Kidney capillary endothelial cell (primary cell): ENCODE measurements at places on chromosomes 12 and 14.

DNA sequence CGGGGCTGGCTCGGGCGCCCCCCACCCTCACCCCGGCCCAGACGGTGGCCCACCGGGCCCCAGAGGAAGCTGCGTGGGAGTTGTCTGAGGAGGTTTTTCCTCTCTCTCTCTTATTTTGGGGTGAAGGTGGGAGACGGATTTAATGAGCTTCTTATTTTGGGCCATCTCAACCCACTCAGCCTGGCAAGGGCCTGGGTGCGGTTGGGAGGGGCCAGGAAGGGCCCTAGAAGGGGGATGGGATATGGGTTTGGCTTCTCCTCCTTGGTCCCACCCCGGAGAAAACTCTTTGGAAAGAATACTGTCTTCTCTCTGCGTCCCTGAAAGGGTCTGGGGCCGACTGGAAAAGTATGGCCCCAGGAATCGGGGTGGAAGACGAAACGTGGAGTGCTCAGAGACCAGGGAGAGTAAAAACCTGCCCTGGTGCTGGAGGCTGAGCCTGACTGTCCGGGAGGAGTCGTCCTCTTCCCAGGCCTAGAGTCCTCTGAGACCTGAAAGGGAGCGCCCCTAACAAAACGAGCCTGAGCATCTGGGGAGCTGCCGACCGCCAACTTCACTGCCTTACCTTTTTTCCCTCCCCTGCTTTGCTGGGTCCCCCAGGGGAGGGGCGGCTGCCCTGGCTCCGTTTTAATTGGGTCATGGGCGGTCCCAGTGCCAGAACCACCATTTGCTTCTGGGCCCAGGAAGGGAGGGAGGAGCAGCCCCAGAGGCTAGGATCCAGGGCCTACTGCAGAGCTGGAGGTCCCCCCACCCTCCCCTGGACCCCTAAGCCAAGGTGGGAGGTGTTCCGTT is 1.6 kb downstream of the MMP14 start:
- DNase-seq: no peak

DNA sequence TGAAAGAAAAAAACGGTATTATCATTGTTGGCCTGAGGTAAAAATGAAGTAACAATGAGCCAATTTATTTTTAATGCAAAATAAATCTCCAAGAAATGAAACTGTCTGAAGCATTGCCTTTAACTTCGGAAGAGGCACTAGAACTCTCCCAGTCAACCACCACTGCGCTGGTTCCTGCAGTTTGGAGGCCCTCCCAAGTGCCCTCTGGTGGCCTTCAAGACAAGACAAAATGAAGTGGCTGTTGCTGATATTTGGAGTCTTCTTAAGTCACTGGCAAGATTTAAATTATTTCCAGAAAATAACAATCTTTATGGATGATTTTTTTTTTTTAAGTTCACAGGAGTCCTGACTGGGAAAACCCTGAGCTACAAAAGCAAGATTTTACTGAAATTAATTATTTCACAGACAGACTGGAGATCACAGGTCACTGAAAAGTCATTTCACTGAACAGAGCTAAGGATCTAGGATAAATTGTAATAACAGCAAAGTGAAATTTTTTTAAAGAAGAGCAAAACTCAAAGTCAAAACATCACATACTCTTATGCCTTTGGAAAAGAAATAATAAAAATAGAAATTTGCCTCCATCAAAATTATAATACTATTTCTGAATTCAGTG is 58.2 kb downstream of the DICER1 start:
- DNase-seq: peak; percentile 61

DNA sequence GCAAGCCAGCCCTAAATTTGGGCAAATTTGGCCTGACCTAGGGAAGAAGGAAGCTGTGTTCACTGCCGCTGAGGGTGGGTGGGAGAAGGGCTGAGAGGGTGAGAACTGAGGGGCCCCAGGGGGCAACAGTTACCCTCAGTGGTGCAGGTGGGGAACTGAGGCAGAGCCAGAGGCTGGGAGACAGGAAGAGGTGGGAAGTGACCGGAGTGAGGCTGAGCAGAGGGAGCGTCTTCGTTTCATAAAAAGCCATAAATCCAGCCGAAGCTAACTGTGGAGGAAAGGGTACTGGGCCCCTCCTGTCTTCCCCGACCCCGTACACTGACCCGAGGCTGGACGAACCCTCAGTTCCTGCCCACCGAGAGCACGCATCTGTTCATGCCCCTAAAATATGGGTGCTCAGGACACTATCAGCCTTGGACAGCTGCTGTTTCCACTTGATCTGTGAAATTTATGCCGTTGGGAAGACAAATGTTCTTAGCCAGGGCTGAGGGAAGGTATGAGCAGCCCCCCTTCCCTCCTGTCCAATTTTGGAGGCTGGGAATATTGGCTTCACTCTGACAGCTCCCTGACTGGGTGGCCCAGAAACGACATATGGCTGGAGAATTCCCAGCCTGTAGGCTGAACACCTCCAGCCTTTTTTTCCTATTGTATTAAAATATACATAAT is 116.5 kb downstream of the KIF26A start:
- no peak for DNase-seq

DNA sequence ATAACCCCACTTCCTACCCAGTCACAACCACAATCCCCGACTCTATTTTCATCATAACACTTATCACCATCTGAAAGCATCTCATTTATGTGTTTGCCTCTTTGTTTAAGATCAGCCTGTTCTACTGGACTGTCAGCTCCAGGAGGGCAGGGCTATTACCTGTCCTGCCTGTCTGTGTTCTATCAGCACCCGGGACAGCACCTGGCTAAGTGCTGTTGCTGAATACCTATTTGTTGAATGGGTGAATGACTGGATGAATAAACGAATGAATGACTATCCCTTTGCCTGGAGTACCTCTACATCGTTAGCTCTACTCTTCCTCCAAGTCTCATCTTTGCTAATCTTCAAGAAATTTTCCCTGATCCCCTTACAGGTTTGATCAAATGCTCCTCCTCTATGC is 69.0 kb downstream of the WSCD2 start:
- no peak for DNase-seq

- DNase-seq: no peak
Observed at GRCh38 chr12:31752450-31752849, 23.6 kb upstream of the AMN1 start.

DNA sequence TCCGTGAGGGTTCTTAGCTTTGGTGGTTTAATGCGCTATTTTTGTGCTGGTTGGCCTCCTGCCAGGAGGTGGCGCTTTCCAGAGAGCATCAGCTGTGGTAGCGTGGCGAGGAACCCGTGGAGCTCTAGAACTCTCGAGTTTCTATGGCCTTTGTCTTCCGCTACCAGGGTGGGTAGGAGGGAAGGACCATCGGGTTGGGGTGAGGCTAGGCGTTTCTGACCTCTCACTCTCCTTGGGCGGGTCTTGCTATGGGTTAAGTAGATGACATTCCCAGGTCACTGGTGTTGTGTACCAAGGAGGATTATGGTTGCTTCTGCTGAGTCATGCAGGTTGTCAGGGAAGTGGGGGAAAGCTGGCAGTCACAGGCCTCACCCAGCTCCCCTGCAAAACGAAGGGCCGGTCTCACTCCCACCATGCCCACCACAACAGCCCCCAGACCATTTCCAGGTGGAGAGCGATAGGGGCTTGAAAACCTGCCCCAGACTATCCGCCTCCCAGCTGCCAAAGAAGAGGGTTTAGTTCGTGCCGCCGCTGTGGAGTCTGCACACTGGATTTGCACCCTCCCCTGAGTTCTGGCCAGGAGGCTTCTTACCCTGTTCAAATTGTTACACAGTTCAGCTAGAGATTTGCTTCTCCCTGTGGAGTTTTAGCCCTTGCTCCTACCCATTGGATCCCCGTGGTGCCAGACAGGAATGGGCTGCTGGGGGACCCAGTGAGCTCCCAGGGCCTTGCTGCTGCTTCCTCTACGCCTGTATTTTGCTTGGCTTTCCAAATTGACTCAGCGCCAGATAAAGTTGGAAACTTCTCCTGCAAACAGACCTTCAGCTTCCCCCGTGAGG is 21.9 kb downstream of the RNFT2 start:
- no peak for DNase-seq

DNA sequence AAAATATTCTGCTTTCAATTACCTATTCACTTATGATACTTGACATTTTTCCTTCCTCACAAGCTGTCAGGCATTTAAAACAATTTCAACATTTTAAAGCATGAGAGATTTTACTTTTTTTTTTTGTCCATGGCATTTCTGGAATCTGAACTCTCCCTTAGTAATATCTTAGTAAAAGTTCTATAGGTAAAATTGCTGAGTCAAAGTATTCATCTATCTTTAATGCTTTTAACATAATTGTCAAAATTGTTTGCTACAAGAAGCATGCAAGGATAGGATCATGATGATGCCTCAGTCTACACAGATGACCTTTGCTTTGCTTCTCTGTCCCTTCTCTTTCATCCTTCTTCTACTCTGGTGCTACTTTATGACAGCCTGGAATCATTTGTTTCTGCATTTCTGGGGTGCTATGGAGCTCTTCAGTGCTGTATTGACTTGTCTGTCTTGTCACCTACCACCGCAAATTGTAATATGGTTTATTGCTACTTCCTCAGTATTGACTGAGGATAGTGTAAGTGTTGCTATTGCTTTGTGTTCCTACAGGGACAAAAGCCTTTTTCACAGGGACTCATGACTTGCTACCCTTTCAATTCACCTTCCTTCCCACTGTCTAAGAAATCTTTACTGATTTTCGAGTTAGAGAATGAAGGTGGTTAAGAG is 589.8 kb upstream of the ATP2B1 start:
- DNase-seq: no peak

DNA sequence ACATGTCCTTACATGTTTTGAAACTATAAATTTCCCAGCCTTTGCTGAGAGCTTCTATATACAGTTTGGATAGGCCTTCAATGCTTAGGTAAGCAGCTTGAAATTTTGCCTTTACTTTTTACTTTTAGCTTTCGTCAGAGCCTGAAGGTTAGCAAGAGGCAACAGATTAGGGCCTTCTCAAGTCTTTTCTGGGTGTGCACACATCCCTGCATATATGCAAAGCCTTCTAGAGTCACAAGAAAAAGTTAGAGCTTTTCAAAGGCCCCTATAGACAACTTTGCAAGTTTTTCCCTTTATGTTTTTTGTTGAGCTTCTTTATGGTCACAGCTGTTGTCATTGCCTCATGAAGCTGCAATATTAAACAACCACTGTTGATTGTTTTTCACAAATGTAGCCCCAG is 778.4 kb downstream of the GALC start:
- DNase-seq: no peak
